LHCN-M2 (cell line): ENCODE measurements at places on chromosomes 12 and 14. TPM values are rescaled to one million over a fixed set of nuclear protein-coding genes. Genes with fewer than 3 reads are reported as not detected.

DNA sequence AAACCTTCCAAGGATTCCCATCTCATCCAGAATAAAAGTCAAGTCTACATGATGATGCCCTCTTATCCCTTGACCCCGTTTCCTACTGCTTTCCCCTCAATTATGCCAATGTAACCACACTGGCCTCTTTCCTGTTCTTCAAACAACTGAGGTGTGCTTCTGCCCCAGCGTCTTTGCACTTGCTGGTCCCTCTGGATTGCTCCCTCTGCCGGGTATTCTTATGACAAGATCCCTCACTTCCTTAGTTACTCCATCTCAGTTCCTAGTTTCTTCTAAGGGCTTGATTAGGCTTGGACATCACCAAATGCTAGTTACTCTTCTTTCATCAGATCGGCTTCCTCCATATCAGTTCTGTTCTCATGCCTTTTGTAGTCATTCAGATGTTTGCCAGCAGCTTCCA lies 32.7 kb upstream of the PELI2 start:
- no peak for DNase-seq

Gene PCNX4
- 104 and 114 TPM in 2 replicates for total RNA-seq

DNA sequence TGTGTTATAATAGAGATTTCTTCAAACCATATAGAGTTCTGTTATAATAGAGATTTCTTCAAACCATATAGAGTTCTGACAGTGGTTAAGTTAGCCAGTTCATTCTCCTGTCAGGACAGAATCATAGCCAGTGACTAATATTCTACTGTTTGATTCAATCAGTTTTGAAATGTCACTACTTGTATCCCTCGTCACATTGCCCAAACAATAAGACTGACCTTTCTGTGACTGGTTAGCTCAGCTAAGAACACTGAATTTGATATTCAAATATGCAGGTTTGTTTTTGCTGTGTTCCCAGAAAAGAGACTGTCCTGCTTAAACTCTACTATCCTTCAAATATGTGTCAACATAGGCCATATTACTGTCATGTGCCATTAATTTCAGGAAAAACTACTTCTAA lies 74.4 kb downstream of the ALG10B start:
- no peak for DNase-seq

Gene GPR162
- 2.0 TPM in 2 replicates for total RNA-seq

GRCh38 chr14:55440385-55440784 lies at the start of gene TBPL2:
TSS of gene TBPL2 (minus strand) at chr14:55440616. CDS start at chr14:55440449, 167 bp downstream.
- no peak for DNase-seq

DNA sequence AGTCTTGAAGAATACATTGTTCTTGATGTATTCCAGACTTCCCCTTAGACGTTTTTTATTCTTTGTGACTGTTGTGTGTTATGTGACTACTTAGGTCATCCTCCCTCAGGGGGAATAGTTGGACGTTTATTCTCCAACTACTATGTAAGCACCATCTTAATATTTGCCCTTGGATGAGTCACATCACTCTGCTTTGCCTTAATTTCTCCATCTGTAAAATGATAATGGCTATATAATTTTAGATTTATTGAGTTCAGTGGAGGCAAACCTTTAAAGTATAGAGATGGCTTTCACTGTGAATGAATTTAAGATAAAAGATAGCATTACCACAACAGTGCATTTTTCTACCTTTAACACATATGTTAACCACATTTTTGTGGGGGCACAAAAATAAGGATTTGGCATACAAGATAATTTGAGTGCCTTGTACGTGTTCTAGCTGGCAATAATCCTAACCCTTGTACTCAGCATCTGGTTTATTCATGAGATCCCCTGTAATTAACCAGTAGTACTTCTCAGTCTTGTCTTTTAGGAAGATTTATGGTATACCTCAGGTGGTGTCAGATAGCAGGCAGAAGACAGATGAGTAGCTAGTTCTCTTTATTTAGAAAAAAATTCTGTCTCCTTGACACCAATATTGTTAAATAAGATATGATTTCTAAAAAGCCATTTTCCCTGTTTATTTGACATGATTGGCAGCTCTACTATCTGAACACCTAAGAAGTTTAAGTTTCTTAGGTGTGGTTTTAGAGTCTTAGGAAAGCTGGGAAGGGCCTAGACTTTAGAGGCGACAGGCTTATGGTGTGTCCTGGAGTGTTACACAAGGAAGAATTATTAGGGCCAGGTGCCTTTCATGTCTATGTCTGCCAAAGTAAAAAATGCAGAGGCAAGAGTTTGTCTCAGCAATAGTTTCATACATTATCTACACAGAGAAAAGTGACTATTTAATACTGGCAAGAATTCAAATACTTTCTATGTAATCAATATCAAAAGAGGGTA lies 152.3 kb downstream of the RAD51B start:
- DNase-seq = peak; percentile 20

Gene SPIC
- not detected in 2 replicates for total RNA-seq

Gene OAS3
- total RNA-seq = 9.8 and 13.8 TPM in 2 replicates

- no peak for DNase-seq
These were observed 241.4 kb downstream of the NUAK1 start for GRCh38 chr12:105897311-105897725.

DNA sequence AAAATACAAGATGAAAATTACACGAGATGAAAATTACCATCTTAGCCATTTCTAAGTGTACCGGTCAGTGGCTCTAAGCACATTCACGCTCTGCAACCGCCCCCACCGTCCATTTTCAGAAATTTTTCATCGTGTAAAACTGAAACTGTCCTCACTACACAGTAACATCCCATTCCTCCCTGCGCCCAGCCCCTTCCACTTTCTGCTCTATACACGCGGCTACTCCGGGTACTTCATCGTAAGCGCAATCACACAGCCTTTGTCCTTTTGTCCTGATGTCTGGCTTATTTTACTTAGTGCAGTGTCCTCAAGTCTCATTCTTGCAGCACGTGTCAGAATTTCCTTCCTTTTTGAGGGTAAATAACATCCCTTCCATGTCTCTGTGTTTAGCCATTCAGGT lies 3.6 kb upstream of the GPR132 start:
- no peak for DNase-seq

DNA sequence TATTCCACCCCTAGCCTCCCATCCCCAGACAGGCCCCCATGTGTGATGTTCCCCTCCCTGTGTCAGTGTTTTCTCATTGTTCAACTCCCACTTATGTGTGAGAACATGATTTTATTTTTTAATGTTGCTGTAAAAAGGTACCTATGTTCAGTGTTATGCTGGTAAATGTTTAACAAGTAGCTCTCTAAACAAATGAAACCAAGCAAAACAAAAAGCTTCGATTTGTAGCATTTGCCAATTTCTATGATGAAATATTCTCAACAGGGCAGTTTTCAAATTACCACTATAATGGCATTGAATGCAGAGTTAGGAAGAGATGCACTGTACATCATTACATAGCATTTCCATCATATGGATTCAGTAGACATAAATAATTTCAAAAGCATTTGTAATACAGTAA lies 410.6 kb downstream of the MDGA2 start:
- no peak for DNase-seq

DNA sequence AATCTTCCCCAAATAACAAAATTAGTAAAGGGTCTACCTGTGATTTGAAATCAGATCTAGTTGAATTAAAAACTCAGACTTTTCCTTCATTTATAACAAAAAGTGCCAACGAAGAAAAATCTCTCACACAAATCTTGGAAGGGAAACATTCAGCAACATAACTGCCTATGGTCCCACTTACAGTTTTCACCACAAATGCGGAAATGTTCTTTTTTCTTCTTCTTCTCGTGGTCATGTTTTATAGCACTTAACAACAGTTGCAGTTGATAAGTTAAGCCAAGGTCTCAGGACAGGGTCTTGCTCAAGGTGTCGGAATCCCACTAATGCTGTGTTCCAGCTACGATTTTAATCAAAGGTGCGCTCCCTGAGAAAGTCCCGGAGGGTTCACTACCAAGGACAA lies 10.1 kb downstream of the RNASE6 start:
- no peak for DNase-seq

Gene CACNB3
- total RNA-seq = 29.4 and 30.0 TPM in 2 replicates

DNA sequence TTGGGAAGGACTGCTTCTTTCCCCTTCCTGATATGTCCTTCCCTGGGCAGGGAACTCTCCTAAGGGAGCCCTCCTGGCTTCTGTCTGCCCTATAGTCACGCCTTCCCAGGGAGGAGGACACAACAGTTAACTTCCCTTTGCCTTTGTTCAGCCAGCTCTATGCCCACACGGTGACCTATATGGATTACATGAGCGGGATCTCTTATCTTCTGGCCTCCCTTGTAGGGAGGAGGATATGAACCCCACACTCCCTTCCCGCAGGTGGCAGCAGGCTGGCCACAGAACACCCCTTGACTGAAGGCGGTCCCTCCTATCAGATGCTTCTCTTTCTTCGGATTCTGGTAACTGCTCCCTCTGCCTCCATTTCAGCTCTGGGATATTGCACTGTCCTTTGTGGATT lies 135.6 kb upstream of the MAX start:
- no peak for DNase-seq

Gene GALNT6
- total RNA-seq = 0.13 TPM in 1 of 2 replicates, not detected in the other

- DNase-seq = no peak
These were observed 2.2 kb downstream of the LRFN5 start for GRCh38 chr14:41608681-41609390.

DNA sequence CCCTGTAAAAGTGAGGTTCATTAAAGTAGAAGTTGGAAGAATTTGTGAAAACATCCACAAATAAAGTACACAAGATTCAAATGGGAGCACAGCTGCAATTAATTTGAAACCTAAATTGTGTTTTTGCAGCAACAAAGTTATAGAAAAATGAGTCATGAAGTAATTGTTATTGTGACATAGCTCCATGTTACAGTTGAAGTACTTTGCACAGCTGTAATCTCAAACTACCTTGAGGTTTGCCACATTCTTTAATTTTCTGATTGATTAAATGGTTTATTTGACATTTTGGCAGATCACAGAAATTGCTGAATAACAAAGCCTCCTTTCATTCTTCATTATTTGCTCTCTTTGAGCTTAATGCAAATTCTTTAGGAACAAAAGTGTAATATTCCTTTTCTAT lies 111.3 kb downstream of the RMST start:
- DNase-seq = no peak

- no peak for DNase-seq
These were observed 16.8 kb upstream of the MYH7 start for GRCh38 chr14:23452237-23452636.

DNA sequence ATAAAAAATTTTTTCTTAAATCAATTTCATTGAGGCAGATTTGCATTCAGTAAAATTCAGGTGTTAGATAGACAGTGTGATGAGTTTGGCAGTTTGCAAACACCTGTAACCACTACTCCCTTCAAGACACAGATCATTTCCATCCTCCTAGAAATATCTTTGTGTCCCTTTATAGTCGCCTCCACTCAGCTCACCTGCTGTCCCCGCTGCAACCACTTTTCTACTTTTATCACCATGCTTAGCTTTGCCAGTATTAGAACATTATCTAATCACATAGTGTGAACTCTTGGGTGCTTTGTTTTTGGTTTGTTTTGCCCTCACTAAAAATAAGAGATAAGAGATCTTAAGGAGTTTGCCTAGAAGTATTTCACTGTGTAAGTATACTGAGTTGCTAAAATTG lies 73.8 kb downstream of the DERA start:
- DNase-seq = no peak

DNA sequence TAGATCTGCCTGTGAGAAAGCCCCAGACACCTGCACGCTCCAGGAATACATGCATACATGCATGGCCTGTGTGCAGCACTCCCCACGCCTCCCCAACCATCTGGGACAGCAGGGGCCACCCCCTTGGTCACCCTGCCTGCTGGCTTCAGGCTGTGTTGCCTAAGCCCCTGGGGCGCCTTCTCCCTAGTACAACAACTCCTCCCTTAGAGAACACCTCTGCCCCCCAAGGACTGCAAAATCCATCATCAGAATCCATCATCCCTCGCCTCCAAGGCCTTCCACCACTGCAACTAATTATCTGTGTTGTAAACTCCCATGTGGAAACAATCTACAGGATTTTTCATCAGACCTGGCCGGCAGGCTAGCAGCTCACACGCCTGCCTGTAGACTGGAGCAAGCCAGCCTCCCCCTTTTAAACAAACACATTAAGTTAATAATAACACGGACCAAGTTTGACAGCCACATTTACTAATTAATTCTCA lies 36.8 kb downstream of the ZFP36L1 start:
- no peak for DNase-seq

- peak; percentile 39 for DNase-seq
These were observed 79.1 kb downstream of the KCNK13 start for GRCh38 chr14:90140956-90141316.

DNA sequence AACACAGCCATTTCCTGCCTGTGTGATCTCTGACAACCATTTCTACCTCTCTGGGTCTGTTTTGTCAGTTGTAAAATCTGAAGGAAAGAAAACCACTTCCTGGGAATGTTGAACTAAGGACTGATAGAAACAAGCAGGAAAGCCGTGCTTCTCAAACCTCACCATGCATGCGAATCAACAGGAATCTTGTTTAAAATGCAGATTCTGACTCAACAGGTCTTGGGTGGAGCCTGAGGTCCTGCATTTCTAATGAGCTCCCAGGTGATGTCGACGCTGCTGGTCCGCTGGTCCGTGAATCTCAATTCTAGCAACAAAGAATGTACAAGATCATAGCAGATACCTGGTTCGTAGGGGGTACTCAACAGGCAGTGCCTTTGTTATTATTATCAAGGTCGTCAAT lies 38.0 kb upstream of the GPATCH2L start:
- no peak for DNase-seq

DNA sequence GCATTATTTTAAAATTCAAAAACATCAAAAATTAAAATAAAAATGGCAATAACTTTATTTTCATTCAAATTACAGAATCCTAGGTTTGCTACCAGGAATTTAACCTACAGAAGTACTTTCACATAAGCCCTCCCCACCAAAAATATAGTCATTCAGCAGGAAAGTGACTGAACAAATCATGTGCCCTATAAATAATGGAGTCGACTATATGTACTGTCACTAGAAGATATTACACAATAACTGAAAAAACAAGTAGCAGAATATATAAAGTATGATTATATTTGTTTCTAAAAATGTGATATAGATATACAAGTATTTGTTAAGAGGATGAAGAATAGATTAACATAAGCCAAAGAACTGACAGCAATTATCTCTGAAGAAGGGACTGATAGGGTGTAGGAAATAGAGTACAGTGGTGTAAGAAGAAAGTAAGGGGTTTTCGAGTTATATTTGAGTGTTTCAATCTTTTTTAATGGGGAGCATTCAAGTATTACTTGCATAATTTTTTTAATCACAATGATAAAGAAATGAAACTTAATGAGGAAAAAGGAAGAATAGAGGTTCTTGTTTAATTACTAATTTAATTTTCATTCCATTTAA lies 7.9 kb downstream of the C2CD5 start:
- no peak for DNase-seq

DNA sequence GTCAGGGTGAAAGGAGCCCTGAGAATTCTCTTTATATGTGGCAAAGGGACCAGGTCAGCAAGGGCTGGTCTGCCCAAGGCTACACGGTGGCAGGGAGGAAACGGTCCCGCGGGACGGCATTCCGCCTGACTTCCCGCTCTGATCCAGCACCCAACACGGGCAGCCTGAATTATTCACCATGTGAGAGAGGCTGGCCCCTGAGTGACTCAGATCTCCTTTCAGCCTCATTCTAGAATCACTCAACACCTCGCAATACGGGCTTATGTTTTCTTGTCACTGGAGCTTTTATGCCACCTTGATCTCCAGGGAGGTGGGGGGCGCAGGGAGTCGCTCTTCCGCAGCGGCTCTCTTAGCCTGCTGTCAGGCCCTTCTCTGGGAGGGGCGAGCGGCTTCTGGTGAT lies 8.5 kb downstream of the LRTM2 start:
- DNase-seq = no peak

- DNase-seq = no peak
These were observed 123.2 kb upstream of the MAP1LC3B2 start for GRCh38 chr12:116435984-116436383.

Gene IAPP
- not detected in 2 replicates for total RNA-seq
